ENCODE measurements at places on chromosomes 6 and 20.

- no peak for DNase-seq
Observed at GRCh38 chr6:35573495-35574110, 60.9 kb upstream of the TULP1 start.

GRCh38 chr20:58718121-58718563 is 25.5 kb downstream of the NPEPL1 start:
- DNase-seq = no peak

GRCh38 chr6:133891149-133891926 is 2.4 kb downstream of the TCF21 start:
- peak; percentile 64 for DNase-seq

DNA sequence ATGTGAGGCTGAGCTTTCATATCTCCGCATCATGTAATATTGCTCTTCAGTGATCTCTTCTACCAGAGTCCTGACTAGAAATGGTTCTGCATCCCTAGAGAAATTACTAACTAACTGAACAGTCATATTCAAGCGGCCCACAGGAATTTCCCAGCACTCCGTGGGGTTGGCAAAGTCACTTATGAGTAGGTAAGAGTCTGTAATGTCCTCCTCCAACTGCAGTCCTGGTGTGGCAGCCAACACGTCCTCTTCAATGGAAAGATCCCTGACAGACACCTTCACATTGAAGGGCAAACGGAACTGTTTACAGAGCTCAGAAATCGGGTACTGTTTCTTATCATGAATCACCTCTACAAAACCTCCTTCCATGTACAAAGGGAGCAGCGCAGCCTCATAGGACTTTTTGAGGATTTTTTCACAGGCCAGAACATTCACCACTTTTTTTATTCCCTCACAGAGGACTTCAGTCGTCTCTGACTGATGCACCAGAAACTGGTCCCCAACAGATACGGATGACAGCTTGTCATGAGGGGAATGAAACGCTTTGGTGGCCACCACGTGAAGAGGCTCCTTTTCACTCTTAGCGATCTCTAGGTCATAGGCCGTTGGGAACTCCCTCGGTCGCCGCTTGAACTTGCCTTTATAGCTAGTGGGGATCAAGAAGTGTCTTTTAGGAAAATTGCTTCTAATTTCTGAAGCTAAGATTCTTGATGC is 87.7 kb downstream of the THEMIS start:
- DNase-seq = no peak

- no peak for DNase-seq
Observed at GRCh38 chr6:43541774-43542471, 25.0 kb downstream of the POLR1C start.

- DNase-seq = peak; percentile 46
Observed at GRCh38 chr6:54428431-54428830, 120.2 kb downstream of the TINAG start.

- DNase-seq = no peak
Observed at GRCh38 chr6:104956731-104957294, at the start of gene LIN28B. Gene LIN28B (plus strand): TSS chr6:104957107. CDS start chr6:104957251, 144 bp downstream.

GRCh38 chr6:147624946-147625515 is 116.5 kb downstream of the SAMD5 start:
- DNase-seq = no peak

DNA sequence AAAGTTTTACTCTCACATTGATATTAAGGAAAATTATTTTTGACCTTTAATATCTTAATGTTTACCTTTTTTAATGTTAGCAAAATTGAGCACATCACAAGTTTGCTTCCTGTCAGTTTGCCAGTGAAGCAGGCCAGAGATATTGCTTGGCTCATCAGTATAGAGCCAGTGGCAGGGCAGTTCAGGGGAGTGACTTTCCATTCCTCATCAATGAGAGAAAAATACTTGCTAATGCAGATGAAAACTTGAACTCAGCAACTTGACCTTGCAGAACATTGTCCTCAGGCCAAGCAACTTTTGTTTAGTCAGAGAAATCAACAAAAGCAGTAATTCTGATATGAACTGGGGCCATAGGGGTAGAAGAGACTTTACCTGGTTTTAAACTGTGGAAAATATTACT is 6.9 kb downstream of the TAB2 start:
- DNase-seq = no peak

DNA sequence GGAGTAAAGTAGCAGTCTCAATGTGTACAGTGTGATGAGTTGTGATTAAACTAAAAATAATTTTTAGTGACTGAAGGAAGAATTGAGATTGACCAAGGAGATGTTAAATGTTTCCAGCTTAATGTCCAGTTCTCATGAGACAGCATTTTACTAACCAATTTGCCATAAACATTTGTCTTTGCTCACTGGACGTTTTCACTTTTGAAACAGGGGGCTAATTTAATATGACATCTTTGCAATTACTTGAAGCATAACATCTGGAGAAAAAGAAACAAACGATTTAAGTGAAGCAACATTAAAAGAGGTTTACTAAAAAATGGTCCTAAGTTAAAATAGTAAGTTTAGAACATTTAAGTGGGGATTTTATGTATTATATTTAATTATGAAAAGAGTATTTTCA is 443.8 kb downstream of the BCKDHB start:
- no peak for DNase-seq

- no peak for DNase-seq
Observed at GRCh38 chr20:54097236-54097529, 26.8 kb upstream of the BCAS1 start.

GRCh38 chr6:156348424-156348823 is 428.8 kb upstream of the ARID1B start:
- DNase-seq = no peak

- no peak for DNase-seq
Observed at GRCh38 chr6:94289131-94289530, 869.8 kb upstream of the EPHA7 start.

DNA sequence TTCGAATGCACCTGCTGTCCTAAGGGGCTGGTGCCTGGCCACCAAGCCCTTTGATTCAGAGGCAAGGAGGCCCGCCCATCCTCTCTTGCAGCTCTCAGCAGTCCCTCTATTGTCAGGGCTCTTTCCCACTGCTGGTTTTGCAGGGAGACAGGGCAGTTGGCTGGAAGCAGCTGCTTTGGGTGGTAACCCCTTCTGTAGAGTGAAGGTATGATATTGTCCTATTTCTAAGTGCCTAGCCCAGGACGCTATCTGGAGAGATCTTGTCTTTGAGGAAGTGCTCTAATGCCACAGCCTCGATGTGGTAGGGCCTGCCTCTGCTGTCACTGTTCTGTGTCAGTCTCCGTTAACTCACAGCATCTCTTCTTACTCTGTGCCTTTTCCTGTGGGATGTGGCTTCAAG is 5.6 kb downstream of the PLCG1 start:
- no peak for DNase-seq

- DNase-seq = no peak
Observed at GRCh38 chr6:125932451-125932795, 24.1 kb upstream of the HINT3 start.

DNA sequence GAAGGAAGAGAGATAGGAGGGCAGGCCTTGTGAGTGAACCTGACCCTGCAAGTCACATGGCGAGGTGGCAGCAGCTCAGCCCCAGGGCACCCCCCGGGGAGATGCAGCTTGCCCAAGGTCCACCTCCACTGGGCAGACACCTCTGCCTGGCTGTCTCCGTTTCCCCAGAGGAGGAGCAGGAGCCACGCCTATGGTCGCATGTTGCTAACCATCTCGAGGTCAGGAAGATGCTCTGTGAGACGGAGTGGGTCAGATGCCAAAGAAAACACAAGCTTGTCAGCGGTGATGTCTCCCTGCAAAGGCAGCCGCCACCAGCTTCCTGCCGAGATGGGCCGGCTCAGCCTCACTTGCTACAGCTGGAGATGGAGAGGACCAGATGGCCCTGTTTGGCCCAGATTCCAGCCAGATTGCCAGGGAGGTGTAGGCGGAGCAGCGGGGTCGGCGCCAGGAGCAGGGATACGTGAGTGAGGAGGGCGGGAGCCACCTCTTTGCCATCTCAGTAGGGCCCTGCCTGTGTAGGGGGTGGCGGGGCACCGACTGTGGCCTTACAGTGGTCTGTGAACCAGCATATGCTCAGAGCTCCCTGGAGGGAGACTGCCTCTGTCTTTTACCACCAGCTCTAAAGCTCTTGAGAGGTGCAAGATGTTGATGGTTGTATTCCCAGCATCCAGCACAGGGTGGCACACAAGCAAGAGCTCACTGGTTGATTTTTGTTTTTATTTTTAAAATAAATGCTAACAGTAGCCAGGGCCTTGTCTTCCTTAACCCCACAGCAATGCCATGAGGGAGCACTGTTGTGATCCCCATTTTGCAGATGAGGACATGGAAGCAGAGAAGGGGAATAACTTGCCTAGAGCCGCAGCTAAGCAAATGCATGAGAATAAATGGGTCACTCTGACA is 42.9 kb upstream of the FAM83D start:
- no peak for DNase-seq

DNA sequence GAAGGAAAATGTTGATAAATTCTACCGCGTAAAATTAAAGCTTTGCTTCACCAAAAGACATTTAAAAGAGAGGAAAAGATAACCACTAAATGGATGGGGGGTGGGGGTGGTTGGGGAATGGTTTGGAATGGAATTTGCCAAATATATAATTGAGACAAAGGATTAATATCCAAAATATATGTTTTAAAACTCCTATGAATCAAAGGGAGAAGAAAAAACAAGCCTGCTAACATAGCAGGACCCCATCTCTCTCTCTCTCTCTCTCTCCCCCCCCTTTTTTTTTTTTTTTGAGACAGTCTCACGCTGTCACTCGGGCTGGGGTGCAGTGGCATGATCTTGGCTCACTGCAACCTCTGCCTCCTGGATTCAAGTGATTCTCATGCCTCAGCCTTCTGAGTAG is 13.4 kb upstream of the NR2E1 start:
- no peak for DNase-seq

DNA sequence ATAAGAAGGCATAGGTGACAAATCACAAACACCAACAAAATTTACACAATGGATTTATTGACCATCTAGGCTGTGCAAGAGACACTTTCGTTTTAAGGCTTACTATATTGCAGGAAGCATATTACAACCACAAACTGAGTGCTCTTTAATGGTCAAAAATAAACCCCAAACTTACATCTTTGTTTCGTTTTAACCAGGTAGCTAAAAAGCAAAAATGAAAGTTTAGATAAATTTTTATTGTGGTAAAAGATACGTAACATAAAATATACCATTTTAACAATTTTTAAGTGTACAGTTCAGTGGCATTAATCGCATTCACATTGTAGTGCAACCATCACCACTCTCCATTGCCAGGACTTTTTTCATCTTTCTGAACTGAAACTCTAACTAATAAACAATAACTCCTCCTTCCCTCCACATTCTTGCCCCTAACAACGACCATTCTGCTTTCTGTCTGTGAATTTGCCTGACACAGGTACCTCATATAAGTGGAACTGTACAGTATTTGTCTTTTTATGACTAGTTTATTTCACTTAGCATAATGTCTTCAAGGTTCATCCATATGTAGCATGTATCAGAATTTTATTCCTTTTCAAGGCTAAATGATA is 32.3 kb upstream of the DUSP22 start:
- no peak for DNase-seq

DNA sequence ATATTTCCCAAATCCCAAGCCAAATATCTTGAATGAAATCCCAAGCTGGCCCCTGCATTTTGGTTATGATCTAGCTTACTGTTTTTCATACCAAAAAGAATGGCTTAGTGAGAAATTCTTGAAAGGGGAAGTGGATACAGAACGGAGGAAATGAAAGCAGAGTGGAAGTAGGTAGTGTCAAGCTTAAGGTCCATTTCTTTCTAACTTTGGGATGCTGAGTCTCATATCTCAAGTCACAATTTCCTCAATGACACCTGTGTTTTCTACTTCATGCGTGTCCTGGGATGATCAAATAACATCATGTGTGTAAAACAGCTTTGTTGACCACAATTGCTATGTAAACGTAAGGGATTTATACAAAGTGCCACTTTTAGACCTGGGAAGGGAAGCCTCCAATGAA is 238.8 kb upstream of the SLC35B3 start:
- no peak for DNase-seq

GRCh38 chr6:157980288-157981131 is 1.2 kb upstream of the SYNJ2 start:
- DNase-seq = no peak

- no peak for DNase-seq
Observed at GRCh38 chr6:155528335-155528734, 72.7 kb upstream of the NOX3 start.

DNA sequence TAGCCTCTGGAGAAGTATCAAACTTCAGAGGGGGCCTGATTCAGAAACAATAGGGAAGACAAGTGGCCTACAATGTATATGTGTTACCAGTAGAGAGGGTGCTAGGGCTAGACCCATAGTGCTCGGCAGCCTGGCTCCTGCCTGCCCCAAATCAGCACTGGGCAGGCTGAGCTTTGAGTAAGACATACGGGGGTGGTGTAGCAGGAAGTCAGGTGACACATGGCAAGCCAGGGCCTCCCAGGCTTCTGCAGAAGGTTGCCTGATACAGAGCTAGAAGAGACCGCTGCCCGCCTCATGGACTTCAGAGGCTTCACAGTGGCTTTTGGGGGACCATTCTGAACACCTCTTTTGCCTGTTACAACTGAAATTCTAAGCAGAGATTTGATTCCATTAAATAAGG is 43.4 kb downstream of the RALY start:
- DNase-seq = no peak

DNA sequence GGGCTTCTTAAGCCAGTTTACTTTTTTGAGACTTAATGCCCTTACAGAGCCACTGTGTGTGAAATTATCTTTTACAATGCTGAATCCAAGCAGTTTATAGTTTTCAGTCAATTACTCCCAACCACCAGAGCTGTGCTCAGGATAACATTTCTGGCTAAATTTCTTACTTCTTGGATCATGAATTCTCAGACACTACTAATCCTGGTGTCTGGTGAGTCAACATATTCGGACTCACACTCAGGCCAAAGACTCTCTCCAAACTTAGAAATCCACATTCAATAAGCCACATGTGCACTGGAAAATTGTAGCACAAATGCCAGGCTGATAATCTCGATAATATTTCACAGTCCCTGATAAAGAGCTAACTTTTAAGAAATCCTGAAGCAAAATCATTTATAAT is 49.0 kb downstream of the PTPRT start:
- DNase-seq = no peak

- DNase-seq = no peak
Observed at GRCh38 chr20:25467441-25467840, 60.0 kb downstream of the GINS1 start.

DNA sequence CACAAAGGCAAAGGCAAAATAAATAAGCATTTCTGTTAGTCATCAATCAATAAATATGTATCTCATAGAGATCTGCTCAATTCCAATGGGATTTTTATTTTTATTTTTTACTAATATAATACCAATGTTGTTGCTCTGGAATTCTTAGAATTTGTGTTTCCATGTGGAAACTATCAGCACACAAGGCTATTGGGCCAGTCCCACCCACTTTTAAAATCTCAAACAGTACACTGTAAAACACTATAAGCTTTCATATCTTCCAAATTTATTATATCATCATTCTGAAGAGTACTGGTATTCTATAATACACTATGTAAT is 563.8 kb upstream of the MARCKS start:
- no peak for DNase-seq

Measured in nephron progenitor cell (in vitro differentiated cells).